NCI-H1436 treated with DMSO at 0.1 percent for 48 hours (cell line): ENCODE measurements at places on chromosomes 6 and 20.

DNA sequence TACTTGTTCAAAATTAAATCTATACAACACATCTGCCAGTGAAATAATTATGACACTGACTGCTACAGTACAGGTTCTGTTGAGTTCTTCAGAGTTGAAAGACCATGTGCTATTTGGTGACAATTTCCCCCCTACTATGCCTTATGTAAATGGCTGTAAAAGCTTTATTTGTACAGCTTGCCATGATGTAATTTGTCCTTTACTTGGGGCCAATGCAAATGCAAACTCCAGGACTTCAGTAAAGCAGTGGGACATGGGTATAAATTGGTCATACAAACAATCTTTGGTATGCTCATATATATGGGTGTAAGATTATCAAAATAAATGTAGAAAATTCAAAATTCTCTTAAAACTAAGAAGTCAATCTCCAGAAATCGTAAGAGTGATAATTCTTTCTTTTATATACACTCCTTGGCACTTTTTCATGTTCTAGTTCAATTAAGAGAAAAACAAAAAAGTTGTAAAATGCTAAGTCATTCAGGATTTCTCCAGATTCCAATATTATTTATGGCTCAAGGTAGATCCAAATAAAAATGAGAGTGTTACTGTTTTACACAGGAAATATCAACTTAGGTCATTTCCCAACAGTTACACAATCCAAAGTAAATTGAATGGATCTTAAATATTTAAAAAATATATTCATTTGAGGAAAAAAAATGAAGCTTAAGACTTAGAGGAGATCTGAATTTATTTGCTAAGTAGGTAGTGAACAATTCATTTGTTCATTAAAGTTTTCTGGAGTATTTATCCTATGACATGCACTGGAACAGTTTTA is 1310.5 kb upstream of the CITED2 start:
- no peak for DNase-seq

DNA sequence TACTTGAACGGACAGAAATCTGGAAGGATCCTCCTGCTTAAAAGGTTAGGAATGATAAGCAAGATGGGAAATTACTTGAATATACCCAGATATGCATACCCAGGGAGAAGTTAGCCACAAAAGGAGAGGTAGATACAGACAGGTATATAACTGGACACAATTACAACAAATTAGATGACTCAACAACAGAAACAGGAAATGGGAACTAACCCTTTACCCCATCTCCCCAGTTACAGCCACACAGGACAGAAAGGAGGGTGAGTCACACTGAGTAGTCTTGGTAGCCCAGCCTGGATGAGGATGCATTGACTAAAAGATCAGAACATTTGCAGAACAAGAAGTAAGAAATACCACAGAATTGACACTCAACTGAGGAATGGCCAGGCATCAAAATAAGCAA is 61.2 kb downstream of the C6orf52 start:
- DNase-seq: no peak

DNA sequence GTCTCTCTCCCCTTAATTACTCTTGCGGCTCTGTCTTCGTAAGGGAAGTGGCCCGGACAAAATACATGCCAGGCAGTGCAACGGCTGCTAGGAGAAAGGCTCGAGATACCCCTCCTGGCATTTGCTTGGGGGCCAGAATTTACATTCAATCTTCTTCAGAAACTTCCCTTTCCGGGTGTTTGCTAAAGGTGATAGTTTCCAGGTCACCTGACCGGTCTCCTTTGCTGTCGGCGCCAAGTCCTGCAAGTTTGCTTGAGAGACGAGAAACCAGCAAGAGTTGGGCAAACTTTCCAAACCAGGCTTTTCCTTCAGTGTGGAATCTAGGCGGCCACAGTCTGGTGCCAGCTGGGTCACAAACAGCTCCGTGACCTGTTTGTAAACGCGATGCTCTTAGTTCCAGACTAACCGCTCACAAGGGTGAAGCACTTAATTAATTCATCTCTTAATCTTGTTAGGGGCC is 563 bp upstream of the SRSF3 start:
- DNase-seq: peak; percentile 78

DNA sequence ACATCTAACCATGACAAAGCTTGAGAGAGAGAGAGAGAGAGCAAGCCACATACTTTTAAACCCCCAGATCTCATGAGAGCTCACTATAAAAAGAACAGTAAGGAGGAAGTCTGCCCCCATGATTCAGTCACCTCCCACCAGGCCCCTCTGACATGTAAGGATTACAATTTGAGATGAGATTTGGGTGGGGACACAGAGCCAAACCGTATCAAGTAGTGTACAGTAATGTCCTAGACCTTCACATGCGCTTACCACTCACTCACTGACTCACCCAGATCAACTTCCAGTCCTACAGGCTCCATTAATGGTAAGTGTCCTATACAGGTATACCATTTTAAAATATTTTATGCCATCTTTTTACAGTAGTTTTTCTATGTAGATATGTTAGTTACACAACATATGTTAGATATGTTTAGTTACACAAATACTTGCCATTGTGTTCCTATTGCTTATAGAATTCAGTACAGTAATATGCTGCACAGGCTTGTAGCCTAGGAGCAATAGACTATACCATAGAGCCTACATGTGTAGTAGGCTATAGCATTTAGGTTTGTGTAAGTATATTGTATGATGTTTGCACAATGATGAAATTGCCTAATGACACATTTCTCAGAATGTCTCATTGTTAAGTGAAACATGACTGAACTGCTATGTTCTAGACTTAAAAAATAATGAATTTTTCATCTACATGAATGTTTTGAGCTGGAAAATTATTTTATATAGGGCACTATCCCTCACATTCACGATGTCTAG is 11.7 kb downstream of the TSPYL1 start:
- DNase-seq: no peak

DNA sequence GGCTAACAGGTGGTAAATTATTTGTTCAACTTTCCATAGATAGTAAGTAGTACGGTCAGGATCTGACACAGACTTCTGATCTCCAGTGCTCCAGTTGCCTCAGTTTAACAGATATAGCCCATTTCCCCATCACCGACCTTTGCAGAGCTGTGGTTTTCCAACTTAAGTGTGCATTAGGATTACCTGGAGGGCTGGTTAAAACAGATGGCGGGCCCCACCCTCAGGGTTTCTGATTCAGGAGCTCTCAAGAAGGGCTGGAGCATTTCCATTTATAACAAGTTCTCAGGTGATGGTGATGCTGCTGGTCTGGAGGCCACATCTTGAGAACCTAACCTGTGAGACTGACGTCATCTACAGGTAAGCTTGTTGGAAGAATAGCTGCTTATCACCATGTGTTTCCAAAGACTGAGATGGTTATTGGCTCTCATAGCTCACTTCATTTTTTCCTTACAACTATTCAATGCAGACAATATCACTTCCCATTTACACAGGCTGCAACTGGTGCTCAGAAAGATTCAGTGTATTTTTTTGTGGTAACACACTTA is 360.1 kb upstream of the CHD6 start:
- DNase-seq: no peak

- no peak for DNase-seq
Measured at GRCh38 chr20:47708140-47708807, 77.0 kb downstream of the SULF2 start.

DNA sequence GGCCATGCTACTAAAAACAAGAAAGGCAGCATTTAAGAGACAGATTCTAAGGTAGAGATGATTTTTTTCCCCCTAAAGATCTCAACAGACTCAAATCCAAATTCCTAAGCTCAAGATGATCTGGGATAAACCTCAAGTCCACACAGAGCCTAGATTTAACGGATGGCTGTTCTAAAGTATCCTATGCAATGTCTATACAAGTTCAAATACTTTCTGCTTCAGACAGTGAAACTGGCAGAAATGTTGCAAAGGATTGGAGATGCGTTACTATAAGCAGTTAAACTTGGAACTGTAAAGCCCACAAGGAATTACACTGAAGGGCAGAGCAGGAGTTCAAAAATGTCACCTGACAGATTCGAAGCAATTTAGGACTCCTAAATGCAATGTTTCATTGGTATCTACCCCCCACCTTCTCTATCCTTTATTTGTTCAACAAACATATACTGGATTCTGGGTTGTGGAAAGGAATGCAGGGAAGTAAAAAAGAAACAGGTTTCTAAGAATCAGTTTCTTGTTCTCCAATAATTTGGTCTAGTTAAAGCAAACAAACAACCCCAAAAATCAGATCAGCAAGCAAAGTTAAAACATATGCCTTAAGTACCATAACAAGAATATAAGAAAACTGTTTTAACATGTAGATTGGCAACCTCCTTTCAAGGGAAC is 1.6 kb downstream of the DNAAF9 start:
- no peak for DNase-seq

- DNase-seq: no peak
Measured at GRCh38 chr6:119032428-119032827, 46.0 kb downstream of the FAM184A start.

- DNase-seq: no peak
Measured at GRCh38 chr20:63138855-63139341, 77.0 kb downstream of the YTHDF1 start.

DNA sequence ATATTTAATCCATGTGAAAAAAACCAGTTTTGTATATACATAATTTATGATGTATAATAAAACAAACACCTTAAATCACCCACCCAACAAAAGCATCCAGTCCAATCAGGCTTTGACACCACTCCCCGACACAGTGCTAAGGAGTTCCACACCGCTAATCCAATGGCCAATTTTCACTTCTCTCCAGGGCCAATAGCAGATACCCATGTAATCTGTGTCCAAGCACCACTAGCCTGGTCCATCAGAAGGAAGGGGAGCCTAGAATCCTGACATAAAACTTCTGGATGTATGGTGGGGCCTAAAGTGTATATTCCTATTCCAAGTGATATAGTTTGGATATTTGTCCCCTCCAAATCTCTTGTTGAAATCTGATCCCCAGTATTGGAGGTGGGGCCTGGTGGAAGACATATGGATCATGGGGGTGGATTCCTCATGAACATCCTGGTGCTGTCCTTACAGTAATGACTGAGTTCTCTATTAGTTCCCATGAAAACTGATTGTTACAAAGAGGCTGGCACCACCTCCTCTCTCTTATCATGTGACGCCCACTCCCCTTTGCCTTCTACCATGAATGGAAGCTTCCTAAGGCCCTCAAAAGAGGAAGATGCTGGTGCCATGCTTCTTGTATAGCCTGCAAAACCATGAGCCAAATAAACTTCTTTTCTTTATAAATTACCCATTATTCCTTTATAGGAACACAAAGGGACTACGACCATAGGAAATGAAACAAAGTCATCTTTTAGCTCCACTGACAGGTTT is 20.8 kb downstream of the RALGAPA2 start:
- no peak for DNase-seq

GRCh38 chr6:160398674-160399271 is 50.6 kb downstream of the SLC22A3 start:
- no peak for DNase-seq

DNA sequence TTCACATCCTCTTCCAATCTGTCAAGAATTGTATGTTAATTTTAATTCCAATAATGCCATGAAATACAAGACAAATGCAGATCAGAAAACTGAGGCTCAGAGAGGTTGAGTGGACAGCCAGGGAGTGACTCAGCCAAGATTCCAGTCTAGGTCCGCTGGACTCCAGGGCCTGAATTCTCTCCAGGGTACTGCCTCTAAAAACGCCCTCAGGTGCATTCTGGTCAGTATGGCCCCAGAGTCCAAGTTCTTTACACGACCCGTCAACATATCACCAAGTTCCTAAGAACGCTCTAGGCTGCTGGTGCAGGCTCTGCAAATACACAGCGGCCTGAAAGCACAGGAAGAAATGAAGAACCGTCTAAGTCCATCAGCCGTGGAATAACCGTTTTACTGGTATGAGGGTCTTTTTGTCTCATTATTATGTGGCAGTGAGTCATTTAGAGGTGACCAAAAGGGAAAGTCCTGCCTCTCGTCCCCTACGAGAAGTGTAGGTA is 709 bp upstream of the ASXL1 start:
- DNase-seq: no peak

DNA sequence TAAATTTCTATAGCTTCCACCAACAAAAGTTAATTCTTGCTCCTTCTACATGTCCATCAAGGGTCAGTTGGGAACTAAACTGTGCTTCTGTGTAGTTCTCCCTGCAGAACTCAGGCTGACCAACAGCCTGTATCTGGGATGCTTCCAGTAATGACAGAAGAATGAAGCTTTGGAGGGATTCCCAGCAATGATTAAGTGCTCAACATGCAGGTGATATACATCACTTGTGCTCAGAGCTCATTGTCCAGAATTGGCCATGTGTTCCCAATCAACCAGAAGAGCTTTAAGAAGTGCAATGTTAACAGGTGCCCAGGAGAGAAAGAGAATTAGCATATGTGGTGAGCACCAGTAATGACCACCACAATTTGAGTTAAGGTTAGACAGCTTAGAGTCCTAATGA is 37.4 kb upstream of the SNRPB2 start:
- DNase-seq: no peak

DNA sequence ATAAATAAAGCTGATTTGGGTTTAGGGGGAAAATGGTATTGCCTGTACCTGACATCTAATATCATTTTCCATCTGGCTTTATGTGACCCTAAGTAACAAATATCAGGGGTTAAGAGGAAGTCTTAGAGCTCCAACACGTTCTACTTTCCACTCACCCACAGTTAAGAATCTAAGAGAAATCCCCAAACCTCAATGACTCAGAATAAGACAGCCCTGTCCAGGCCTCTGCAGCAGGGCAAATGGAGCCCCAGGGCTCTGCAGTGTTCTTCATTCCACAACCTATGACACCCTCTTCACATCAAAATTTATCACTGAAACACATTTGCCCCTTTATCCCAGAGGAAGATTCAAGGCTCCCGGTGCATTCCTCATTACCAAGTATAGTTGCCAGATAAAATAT is 20.3 kb upstream of the TENT5A start:
- no peak for DNase-seq

- no peak for DNase-seq
Measured at GRCh38 chr6:89172131-89172530, 26.3 kb downstream of the PM20D2 start.

GRCh38 chr20:48760403-48760983 is 67.3 kb downstream of the PREX1 start:
- DNase-seq: no peak

DNA sequence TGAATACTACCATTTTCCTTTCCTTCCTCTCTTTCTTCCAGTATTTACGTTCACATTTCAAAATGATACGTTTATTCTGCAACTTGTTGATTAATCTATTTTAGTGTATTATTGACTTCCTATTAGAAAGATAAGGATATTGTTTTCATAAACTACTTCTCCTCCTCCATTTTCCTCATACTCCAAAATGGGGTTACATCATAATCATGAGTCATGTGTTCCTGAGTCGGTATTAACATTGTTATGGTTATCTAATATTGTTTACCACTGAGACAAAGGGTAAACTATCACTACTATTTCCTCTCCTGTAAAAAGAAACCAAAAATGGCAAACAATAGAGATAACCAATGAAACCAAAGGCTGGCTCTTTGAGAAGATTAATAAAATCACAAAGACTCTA is 126.5 kb upstream of the CDYL start:
- no peak for DNase-seq

GRCh38 chr6:140101367-140101766 is 726.9 kb upstream of the CITED2 start:
- no peak for DNase-seq

GRCh38 chr20:57650756-57651483 is 30.7 kb upstream of the ZBP1 start:
- no peak for DNase-seq

DNA sequence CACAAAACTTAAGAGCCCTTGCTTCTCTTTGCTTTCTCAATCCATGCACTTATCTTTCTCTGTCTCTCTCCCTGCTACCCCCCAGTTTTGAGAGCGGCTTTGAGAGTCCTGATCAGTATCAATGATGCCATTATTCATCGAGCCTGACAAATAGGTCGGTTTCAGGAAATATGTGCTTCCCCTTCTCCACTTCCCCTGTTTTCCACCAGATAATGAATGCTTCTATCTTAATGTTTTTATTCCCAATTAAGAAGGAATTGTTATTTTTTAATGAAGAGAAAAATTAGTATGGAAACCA is 117.7 kb downstream of the KIF13A start:
- no peak for DNase-seq
